ENCODE measurements at places on chromosomes 3 and 15. TPM values are rescaled to one million over a fixed set of nuclear protein-coding genes. Genes with fewer than 3 reads are reported as not detected.

Gene GOLGA8S
- polyA plus RNA-seq, result 0.34 TPM

Gene WDR49
- 0.02 TPM for polyA plus RNA-seq

Gene SLC12A8
- polyA plus RNA-seq, result 8.5 TPM

Gene GPR149
- polyA plus RNA-seq, result not detected

Gene GOLGA6B
- polyA plus RNA-seq, result not detected

Gene LCTL
- polyA plus RNA-seq, result not detected

Gene SKOR1
- polyA plus RNA-seq, result 0.54 TPM

Gene SEMA7A
- polyA plus RNA-seq, result 0.53 TPM

Gene PLXNB1
- polyA plus RNA-seq, result 372 TPM

Gene COMMD4
- 81.8 TPM for polyA plus RNA-seq

Gene THOC7
- polyA plus RNA-seq, result 86.7 TPM

Gene GNAI2
- 54.1 TPM for polyA plus RNA-seq

Gene ONECUT1
- polyA plus RNA-seq, result 8.0 TPM

Gene MAPKBP1
- polyA plus RNA-seq, result 9.3 TPM

Gene TP63
- polyA plus RNA-seq, result 0.02 TPM

Gene GHSR
- 0.27 TPM for polyA plus RNA-seq

Gene SPTSSB
- polyA plus RNA-seq, result 8.0 TPM

Data from pancreas (tissue), 10 donors.